ENCODE measurements at places on chromosomes 7 and 10.

- no peak for DNase-seq
These were observed 53.2 kb upstream of the CAV2 start for GRCh38 chr7:116446212-116446855.

DNA sequence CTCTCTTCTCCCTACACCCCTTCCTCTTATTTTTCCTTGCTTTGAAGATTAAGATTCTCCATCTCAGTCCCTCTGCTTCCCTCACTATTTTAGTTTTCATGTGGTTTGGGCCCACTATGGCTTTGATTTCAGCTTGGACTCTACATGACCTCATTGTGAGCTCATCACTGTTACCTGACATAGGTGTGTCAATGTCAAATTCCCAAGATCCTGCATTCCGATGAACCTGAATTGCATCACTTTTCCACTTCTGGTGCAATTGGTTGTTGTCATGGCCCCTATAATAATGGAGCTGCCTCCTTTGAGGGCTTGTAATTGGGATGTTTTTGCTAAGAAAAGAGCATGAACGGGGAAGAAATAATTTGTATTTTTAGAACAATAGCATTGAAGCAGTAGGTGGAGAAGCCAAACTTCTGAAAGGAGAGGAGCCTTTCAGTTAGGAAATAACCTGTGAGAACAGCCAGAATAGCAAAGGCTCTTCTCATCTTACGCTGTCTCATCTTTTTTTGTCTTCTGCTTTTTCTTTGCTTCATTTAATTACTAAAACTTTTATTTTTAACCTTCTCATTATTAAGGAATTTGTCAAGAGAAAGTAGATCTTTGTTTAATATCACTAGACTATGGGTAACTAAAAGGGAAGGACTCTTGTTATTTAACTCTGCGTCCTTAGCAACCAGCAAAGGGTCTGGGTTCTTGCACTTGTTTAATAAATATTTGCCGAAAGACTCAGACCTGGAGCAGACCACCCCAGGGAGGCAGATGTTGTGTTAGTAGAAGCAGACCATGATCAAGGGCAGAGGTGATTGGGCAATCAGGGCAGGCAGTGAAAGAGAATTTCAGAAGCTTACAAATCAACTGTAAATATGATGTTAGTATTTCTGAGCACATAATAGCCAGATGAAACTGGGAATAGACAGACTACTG lies 95.4 kb downstream of the TES start:
- DNase-seq = no peak

- no peak for DNase-seq
These were observed 48.8 kb upstream of the CARD11 start for GRCh38 chr7:3092468-3092867.

- DNase-seq = no peak
These were observed 134.4 kb upstream of the AGK start for GRCh38 chr7:141416650-141417270.

DNA sequence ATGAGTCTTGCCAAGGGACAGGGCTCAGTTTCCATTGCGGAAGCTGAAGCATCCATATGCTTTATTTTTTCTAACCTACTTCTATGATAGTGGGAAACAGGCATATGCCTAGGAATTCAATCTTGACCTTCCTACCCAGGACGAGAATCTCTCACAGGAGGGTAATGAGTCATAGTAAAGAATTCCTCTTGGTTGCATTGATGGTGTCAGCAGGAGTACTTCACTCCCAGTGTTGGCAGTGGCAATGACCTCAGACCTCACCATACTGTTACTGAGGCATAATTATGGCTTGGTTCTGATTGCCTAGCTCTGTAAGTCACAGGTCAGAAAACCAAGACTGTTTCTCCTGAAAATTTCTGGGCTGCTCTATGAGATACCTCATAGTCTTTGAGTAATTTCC lies 552.9 kb downstream of the ARL4A start:
- no peak for DNase-seq

DNA sequence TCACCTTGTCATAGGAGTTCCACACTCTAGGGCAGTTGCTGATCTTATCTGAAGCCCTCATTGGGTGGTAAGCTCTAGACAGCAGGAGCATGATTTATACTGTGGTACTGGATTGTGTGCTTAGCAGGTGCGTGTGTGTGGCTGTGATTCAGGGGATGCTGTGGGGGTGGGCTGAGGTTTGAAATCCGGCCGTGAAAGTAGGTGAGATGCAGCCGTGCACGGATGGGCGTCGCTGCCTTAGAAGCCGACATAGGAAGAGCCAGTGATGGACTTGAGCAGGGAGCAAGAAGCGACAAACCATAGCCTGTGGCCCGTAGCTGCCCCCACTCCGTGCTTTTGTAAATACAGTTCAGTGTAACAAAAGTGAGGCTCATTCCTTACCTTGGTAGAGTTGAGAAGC lies 38.2 kb downstream of the PROSER2 start:
- no peak for DNase-seq

- no peak for DNase-seq
These were observed 187.3 kb downstream of the DPY19L1 start for GRCh38 chr7:34849986-34850385.

DNA sequence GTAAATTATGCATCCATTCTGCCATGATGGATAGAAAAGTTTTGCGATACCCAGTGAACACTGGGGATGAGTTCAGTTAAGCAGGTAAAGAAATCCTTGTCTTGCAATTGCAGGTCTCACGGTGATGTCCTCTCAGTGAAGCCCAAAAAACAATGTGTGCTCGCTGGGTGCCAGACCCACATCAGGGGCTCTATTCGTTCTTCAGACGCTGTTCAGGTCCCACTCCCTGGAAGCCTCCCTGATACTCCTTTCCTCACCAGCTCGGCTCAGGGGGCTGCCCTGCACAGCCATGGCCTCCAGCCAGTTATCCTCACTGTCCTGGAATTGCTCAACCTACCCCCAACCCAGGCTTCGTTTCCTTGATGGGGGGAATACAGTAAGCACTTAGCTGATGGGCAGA lies 323.5 kb downstream of the ADARB2 start:
- DNase-seq = no peak

DNA sequence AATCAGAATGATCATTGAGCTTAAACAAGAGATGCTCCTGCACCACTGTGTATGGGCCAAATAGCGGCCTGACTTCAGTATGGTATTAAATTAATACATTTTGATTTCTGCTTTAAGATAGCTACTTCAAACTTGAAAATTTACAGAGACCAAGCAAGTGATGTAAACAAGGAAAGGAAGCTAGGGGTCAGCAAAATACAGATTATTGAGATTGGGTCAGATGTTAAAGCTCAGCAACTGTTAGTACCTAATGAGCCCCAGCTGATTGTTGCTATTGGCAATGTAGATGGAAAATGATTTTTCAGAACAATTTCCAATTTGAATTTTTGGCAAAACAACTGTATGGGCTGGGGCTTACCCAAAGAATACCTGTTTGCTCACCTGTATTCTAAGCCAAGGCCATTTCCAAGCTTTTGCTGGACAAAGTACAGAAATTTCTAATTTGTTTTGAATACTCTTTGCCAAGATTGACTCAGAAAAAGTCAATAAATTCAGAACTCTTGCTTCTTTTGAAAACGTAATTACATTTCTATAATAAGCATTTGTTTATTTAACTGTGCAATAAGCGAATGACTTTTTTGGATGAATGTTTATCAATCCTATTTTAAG lies 23.0 kb upstream of the DLD start:
- DNase-seq = no peak

DNA sequence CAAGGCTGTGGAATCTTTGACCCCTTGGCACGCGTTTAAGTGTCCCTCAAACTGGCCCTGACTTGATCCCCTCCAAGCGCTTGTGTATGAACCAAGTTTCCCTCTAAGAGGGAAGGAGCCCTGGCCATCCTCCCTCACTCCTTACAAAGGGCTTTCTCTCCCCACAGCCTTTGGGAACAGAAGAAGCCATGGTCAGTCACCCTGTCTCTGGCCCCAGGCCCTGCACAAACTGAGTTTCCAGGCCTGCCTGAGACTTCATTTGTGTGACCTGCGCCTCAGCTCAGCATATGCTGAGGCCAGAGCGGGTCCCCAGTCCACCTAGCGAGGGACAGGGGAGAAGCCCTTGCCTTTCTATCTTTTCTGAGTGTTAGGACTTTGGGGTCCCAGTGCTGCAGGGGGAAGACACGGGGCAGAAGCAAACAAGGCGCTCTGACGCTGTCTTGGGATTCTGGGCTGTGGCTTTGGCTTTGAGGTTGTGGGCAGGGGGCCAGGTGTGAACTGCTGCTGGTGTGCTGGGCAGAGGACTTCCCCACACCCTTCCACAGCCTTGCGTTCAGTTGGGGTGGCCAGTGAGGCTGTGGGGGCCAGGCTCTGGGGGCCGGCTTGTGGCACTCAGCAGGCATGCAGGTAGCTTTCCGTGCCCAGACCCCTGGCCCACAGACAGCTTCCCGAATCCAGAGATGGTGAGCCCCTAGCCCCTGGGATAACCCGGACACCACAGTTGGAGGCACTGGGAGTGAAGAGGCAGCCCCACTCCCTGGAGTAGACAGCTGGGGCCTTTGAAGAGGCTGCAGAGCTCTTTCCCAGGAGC lies 1.5 kb downstream of the RET start:
- DNase-seq = no peak

- no peak for DNase-seq
These were observed 1.2 kb downstream of the UPP1 start for GRCh38 chr7:48090095-48090805.

DNA sequence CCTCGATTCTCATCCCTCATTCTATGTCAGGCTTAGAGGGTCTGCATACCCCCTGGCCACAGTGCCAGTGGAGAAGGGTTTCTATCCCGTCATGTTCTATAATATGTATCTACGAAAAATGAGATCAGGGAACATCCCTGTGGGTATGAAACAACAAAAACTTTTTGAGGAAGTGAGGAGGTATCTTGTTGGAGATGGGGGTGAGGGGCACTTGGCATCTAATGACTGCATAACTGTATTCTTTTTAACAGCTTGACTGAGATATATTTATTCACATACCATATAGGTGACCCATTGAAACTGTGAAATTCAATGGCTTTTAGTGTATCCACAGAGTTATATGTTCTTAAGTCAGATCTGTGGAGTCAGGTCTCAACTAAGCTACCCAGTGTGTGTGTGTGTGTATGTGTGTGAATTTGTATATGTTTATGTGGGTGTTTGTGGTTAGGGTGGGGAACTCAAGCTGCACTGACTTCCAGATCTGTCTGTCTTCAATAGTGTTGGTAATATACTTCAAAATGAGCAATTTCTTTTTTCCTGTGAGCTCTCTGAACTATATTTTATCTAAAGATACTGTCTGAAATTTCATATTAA lies 528.9 kb downstream of the CNTNAP2 start:
- no peak for DNase-seq

GRCh38 chr7:137716061-137716460 lies 130.7 kb downstream of the DGKI start:
- no peak for DNase-seq

DNA sequence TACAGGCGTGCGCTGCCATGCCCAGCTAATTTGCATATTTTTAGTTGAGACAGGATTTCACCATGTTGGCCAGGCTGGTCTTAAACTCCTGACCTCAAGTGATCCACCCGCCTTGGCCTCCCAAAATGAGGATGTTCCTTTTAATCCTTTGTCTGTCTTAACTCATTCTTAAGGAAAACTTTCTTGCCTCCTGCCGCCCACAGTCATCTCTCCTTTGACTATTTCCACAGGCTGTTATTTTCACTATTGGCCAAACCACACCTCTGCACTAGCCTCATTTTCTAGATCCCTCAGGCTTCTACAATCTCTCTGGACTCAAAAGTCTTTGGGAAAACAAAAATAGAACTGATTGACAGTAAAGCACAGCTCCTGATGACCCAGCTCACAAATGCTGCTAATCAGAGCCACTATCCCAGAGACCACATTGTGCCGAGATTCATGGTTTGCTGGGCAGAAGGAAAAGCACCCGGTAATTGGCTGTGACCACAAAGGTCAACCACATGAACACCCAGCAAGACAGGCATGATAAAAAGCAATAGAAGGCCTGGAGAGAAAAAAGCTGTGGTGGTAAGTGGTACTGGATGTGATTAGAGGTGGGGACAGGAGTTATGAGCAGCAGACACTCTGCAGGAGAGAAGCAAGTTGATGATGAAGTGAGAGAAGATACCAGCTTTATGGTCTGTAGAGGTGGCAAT lies 44.1 kb upstream of the ZNRF2 start:
- no peak for DNase-seq

- no peak for DNase-seq
These were observed 14.4 kb upstream of the CRYGN start for GRCh38 chr7:151454305-151454704.

DNA sequence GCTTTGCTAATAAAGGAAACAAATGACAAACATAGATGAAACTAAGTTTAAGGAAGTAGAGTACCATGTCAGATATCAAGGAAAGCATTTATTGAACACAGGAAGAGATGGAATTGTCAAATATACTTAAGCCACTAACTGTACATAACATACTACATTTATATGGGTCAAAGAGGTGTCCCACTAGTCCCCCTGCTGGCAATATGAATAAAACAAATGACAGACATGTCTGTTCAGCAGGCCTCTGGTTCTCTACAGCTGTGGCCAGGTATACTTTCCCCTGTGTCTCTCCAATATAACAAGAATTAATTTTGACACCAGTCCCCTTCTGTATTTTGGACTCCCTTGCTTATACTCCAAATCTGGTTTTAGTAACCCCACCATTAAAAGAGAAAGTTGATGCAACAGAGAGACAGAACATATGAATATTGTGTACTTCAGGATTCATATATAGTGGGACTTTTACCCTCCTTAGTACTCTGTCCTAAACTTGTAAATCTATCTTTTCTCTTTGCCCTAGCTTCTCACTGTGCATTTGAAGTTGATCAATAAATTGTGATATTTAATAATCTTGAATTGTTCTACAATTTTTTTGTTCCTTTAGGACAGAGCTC lies 42.9 kb downstream of the CD36 start:
- DNase-seq = no peak

- no peak for DNase-seq
These were observed 202.9 kb upstream of the TCERG1L start for GRCh38 chr10:131514454-131514853.

DNA sequence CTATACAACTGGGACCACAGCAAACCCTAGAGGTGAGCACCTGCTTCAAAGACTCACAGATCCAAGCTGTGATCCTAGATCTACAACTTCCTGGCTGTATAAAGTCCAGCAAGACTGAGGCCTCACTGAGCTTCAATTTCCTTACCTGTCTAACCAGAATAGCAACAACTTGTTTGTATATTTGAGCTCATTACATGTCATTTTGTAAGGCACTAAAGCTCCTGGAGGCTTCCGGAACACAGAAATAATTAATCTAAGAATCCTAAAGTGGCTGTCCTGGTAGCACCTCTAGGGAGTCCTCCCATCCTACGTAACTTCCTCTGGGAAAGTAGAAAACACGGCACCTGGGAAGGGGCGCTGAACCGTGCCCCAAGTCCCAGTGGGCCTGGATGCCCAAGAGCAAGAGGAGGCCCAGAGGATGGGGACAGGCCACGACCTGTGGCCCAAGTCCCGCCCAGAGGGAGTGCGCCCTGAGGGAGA lies 39.4 kb downstream of the HK1 start:
- DNase-seq = no peak

DNA sequence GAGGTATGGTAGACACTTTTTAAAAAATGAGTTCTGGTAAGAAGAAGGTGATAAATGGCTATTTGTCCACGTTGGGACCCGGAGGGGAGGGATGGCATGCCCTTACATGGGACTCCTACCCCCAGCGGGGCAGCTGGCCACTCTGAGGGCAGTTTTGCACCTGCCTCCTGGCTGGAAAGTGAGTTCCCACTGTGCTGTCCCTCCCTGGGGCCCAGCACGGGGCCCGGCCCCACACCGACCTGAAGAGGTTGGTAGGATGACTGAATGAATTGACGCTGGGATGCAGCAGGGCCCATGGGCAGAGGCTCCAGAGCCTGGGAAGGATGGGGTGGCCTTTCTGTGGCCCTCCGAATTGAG lies 601 bp upstream of the AEBP1 start:
- DNase-seq = no peak

Data from esophagus squamous epithelium (tissue), 5 donors.